ENCODE measurements at places on chromosomes 4 and X.

GRCh38 chr4:37976507-37976906 is 16.3 kb downstream of the PTTG2 start:
- DNase-seq: no peak

- DNase-seq: no peak
Measured at GRCh38 chr4:114783215-114783595, 184.6 kb downstream of the UGT8 start.

- DNase-seq: no peak
Measured at GRCh38 chr4:75726577-75726976, 2.2 kb downstream of the USO1 start.

DNA sequence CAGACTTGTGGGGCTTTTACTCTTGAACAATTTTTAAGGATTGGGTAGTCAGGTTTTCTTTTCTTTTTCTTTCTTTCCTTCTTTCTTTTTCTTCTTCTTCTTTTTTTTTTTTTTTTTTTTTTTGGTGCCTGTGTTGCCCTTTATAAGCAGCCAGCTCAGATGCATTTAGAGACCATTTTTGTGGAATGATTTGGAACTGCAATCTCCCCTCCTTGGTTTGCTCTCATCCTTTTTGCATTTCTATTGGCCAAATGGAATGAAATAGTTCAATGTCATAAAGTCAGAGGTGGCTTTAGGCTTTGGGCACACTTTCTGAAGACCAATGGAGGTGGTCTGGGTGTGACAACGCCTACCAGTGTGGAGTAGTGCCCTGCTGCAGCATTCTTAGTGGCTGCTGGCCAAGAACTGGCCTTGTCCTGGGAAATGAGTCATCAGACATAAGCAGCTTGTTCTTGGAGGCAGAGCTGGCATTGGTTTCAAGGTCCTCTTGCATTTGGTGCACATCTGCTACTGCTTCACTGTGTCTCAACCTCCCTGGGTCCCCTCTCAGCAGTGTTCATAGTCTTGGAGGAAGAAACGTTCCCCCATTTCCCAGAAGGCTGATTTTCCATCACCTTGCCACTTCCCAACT is 84.5 kb downstream of the CT47B1 start:
- DNase-seq: no peak

GRCh38 chr4:24881508-24882196 is 31.2 kb downstream of the CCDC149 start:
- no peak for DNase-seq

DNA sequence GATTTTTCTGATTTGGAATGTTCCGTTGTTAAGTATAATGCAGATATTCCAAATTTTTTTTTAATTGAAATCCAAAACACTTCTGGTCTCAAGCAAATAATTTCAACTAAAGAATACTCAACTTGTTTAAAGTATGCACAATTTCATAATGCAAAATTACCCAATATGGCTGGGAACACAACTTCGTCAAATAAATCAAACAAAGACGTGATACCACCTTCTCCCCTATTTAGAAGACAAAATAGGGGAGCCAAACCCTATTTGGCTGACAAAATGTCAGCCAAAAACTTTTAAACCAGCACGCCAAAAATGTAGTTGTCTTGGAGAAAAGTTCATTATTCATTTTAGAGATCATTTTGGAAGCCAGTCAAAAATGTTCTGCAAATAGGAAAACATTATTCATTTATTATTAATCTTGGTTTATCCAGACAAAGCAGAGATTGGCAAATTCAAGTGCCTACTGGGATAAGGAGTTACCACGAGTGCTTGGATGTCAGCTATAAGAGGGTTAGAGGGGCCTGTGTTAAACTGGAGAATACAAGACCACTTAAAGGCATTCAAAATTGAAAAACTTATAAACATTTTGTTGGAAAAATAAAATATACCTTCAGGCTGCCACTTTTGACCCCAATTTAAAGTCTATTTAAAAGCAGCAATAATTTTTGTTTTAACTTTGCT is 3.3 kb upstream of the TKTL2 start:
- no peak for DNase-seq

GRCh38 chr4:151429957-151430570 is 21.1 kb downstream of the FHIP1A start:
- no peak for DNase-seq
